Right forelimb (tissue), 1 donor: ENCODE measurements at places on chromosomes 1 and 21.

DNA sequence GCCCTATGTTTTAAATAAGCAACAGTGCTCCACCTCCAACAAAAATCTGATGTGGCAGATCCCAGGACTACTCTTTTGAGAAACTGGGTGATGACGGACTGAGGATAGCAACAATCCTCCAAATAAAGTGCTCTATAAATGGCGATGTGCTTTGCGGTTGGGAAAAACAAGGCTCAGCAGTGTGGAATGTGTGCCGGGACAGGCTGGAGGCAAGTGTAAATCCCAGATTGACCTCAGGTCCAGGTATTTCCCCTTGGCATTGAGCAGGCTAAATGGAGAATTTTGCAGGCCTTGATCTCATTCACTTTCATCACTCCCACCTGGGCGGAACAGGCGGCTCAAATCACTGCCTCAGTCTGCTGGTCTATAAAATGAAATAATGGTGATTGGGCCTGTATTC lies 35.1 kb downstream of the LRRC42 start:
- no peak for DNase-seq

DNA sequence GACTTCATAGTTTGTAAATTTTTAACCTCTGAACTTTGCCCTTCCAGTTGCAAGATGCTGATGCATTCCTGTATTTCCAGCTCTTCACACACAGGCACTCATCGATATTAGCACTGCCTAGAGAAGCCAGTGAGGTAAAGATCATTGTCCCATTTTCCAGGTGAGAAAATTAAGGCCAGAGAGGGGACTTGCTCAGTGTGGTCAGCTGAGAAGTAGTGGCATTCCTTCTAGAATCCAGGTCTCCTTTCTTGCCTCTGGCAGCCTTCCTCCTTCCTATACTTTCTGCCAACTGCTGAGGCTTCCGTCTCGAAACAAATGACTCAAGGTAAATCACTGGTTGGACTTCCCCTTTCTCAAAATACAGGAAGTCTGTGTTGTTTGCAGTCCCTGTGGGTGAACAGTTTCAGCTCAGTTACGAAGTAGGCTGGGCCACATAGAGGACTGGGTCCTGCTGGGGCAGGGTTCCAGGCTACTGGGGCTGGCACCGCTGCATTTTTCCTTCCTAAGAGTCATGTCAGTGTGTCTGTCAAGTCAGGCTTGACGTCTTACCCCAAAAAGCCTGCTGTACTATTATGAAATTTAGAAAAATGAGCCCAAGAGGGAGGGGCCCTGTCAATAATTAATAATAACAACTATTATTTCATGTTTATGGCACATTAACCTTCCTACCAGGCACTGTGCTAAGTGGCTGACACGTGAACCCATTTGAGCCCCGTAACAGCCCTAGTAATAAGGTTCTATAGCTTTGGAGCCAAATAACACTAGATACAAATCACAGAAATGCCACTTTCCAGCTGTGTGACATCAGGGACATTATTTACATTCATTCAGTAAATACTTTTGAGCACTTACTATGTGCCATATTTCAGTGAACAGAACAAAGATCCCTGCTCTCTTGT lies 16.6 kb upstream of the RNF19B start:
- no peak for DNase-seq

DNA sequence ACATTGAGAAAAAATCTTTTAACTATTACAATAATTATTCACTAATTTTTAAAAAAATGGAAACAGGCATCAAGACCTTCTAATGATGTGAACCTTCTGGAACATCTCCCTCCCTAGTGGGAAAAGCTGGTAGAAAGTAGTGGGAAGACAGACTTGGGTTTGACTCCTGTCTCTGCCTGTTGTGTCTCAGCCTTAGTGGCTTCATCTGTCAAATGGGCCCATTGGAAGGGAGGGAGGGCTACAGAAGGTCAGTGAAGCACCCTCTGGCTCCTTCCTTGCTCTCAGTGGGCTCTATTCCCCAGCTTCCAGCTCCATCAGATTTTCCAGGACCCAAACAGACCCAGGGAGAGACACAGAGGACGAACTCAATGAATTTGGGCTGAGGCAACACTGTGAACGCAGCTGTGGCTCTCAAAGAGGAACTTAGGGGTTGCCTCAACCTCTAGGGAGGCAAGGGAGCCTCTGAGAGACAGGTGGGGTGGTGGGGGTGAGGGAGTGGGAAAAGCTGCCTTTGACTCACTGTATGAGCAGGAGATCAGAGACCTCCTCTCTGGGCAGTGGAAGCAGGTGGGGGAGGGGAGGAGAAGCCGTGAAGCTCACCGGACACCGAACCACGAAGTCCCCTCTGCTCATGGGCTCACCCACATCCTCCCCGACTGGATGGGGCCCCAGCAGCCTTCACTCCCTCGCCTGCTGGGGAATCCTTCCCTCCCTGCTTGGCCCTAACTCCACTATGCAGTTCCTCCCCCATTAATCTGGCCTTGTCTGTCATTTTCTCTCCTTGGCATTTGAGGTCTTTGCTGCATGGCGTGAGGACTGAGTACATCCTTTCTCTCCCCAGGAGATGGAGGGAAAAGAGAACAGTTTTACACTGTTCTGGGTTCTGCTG lies 4.5 kb downstream of the CNR2 start:
- no peak for DNase-seq

GRCh38 chr1:181080556-181080955 lies 7.9 kb upstream of the IER5 start:
- no peak for DNase-seq

DNA sequence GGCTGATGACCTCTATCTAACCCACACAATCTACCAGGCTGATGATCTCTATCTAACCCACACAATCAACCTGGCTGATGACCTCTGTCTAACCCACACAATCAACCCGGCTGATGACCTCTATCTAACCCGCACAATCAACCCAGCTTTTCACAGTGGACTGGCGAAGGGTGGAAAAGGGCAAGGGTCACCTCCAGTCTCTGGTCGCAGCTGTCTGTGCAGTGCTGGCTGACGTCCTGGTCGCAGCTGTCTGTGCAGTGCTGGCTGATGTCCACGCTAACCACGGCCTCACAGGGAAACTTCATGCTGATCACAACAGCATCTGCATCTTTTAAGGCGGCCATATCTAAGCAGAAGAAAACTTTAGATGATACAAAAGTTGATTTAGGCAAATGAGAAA lies 12.2 kb upstream of the CCDC27 start:
- DNase-seq, result no peak

DNA sequence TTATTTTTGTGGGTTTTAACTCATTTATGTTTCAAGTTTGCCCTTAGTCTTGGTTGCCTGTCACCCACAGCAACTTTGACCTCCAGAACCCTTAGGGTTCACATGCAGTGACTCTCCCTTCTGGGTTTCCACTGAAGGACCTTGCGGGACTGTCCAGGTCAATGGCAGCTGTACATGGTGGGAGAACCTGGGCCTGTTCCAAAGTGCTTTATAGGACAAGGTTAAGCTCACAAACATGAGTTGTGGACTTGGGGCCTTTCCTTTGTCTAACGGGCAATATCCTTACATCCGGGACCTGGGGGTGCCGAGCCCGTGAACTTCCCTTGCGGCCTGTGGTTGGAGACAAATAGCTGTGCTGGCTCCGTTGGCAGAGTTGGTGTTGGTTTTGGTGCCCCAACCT lies 77.8 kb downstream of the CD58 start:
- DNase-seq, result no peak

GRCh38 chr1:51444096-51444495 lies 75.0 kb downstream of the EPS15 start:
- DNase-seq, result no peak

DNA sequence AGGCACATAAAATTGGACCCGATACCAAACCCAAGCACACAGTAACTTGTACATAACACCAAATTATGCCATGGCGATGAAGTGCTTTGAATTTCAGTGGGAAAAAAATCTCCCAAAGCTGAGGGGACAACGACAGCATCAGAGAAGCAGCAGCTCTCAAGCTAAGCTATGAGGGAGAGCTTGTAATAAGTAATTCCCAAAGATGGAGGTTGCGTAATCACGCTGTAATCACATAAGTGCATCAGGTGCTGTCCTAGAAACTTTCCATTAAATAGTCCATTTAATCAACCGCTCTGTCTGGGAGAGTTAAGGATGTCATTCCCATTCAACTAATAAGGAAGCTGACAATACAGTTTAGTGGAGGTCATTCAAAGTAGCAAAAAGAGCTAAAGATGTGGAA lies 37.6 kb upstream of the KRTAP19-8 start:
- no peak for DNase-seq

DNA sequence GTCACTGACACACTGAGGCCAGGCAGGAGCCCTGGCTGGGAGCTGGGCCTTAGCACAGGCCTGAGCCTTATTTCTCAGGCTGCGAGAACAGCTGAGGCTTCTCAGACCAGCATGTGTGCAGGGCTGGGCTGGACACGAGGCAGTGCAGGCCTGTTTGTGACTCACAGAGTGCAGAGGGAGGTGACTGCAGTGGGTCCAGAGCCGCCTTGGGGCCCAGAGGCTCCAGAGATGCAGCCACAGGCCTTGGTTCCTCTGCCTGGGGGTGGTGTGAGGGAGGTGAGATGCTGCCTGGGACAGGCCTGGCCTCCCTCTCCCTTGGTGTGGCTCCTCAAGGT lies 61.2 kb upstream of the ETV3 start:
- no peak for DNase-seq
